ENCODE measurements at places on chromosomes 3 and 15.
A peak's percentile ranks its signal among the peaks of the same experiment; 100 is the strongest.

- H3K36me3 ChIP-seq = no peaks in the 10 kb centered on the region
- H3K27me3 ChIP-seq = no peaks in the 10 kb centered on the region
- peak overlapping the region; percentile 16 for H3K27ac ChIP-seq
Observed at GRCh38 chr3:38472342-38472741, 18.7 kb downstream of the ACVR2B start.

- no peak overlapping the region for H3K4me3 ChIP-seq
- no peaks in the 10 kb centered on the region for H3K36me3 ChIP-seq
- H3K27me3 ChIP-seq = no peaks in the 10 kb centered on the region
- H3K27ac ChIP-seq = no peak overlapping the region
- no peak for DNase-seq
Observed at GRCh38 chr15:39058351-39059131, 493.9 kb upstream of the RASGRP1 start.

GRCh38 chr15:31245135-31245689, 81.4 kb upstream of the KLF13 start:
- H3K4me3 ChIP-seq = no peak overlapping the region
- no peaks in the 10 kb centered on the region for H3K36me3 ChIP-seq
- DNase-seq = no peak
- H3K27ac ChIP-seq = peak overlapping the region; percentile 75

GRCh38 chr3:186251948-186252619, 110.0 kb downstream of the DGKG start:
- H3K27me3 ChIP-seq = peaks cover 32% of the 10 kb centered on the region
- no peak overlapping the region for H3K27ac ChIP-seq
- peaks cover 8% of the 10 kb centered on the region for H3K4me1 ChIP-seq
- H3K4me3 ChIP-seq = no peak overlapping the region
- no peak for DNase-seq

DNA sequence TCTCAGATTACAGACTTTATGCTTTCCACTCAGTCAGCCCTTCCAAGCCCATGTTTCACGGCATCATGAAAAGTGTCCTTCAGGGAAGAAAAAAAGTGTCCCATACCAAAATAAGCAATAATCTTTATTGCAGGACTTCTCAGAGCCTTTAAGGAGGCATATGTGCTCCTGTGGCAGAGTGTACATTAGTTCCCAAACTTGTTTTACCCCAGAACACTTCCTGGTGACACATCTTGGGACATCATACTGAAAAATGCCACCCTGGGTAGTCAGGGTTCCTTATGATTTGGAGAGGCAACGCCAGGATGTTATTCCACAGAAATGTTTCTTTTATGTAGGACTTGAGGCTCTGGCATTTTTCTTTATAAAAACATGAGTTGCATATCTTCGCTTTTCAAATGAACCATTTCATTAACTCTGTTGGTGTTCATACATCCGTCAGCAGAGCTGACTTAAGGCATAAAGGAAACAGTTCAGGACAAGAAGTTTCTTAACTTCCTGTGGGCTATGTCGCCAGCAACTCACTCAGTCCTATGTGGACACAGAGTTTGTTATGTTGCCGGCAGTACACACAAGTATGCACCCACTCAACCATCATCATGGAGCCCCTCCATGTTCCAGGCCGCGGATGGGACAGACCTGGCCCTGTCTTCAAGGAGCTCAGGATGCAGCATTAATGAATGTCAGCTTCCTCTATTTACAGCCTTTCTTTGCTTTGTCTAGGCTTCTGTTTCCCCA, 63.8 kb downstream of the CASR start:
- no peak overlapping the region for H3K27ac ChIP-seq
- DNase-seq = no peak
- H3K27me3 ChIP-seq = peaks cover 11% of the 10 kb centered on the region
- no peak overlapping the region for H3K4me3 ChIP-seq
- H3K4me1 ChIP-seq = peaks cover 3% of the 10 kb centered on the region

DNA sequence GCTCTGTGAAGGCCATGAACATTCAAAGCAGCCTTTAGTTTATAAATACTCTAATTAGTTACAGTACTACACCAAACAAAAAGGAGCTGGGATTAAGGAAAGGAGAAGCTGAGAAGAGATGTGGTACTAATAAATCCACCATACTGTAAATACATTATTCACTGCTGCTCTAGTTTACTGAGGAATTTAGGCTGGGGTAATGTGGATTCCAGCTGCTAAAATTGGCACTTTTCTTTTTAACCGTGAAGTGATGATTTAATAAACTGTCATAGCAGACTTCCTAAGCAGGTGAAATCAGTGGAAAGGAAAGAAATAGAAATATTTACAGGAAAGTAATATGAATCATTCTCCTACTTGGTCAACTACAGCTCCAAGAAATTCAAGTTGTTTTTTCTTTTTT, 88.7 kb downstream of the TFG start:
- no peak overlapping the region for H3K4me3 ChIP-seq
- H3K27me3 ChIP-seq = peaks cover 5% of the 10 kb centered on the region
- H3K27ac ChIP-seq = no peak overlapping the region

DNA sequence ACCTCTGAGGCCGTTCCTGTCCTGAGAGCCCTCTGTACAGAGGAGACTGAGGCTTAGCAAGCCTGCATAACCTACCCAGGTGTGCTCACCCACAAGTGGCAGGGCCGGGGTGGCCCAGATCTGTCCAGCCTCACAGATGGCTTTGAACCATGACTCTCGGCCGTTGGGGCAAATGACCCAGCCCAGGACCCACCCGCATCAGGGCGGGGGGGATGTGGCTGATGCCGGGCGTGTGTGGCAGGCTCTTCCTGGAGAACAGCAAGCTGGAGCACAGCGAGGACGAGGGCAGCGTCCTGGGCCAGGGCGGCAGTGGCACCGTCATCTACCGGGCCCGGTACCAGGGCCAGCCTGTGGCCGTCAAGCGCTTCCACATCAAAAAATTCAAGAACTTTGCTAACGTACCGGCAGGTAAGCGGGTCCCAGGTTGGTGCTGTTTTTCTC, 133.5 kb downstream of the LRRK1 start:
- peaks cover 2% of the 10 kb centered on the region for H3K36me3 ChIP-seq
- no peak overlapping the region for H3K4me3 ChIP-seq
- no peak overlapping the region for H3K27ac ChIP-seq
- peaks cover 7% of the 10 kb centered on the region for H3K27me3 ChIP-seq
- H3K4me1 ChIP-seq = no peaks in the 10 kb centered on the region

DNA sequence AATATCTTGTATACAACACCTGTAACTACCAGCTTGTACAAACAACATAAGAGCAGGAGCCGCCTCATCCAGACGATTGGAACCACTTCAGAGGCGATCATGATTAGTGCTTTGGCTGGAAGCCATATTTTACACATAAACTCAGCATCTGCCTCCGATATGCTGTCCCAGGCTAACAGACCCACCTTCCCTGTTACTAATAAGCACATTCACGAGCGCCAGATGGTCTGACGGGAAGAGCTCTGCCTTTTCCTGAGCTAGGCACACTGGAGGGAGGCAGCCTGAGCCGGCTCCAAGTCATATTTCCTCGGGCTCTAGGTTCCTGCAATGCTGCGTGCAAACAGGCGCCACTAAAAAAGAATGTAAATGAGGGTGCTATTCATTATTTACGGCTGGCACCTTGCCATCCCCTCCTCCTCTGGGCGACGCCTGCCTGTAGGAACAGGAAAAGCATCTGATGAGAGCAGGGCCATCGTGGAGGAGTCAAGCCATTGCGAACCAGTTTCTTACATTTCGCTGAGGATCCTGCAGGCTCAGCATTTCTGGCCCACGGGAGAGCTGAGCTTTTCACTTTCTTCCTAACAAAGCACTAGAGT, 98.2 kb downstream of the ANXA2 start:
- no peaks in the 10 kb centered on the region for H3K4me1 ChIP-seq
- H3K27ac ChIP-seq = no peak overlapping the region
- no peaks in the 10 kb centered on the region for H3K36me3 ChIP-seq
- peaks cover 43% of the 10 kb centered on the region for H3K27me3 ChIP-seq

DNA sequence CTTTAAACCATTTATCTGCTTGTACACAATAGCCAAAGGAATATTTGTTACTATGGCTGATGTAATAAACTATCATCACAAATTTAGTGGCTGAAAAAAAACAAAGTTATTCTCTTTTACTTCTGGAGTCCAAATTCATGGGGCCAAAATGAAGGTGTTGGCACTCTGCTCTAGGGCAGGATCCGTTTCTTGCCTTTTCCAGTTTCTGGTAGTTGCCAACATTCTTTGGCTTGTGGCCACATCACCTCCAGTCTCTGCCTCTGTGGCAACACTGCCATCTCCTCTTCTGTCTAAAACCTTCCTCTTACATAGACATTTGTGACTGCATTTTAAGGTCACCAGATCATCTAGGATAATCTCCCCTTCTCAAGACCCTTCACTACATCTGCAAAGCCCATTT, 27.3 kb downstream of the NIT2 start:
- H3K27me3 ChIP-seq = no peaks in the 10 kb centered on the region
- no peak overlapping the region for H3K27ac ChIP-seq
- H3K4me1 ChIP-seq = peaks cover 2% of the 10 kb centered on the region
- DNase-seq = no peak
- H3K4me3 ChIP-seq = no peak overlapping the region

GRCh38 chr3:72171946-72172345, 387.0 kb upstream of the PROK2 start:
- H3K27me3 ChIP-seq = peaks cover 70% of the 10 kb centered on the region
- H3K4me3 ChIP-seq = no peak overlapping the region
- no peaks in the 10 kb centered on the region for H3K36me3 ChIP-seq
- DNase-seq = no peak
- H3K27ac ChIP-seq = no peak overlapping the region

DNA sequence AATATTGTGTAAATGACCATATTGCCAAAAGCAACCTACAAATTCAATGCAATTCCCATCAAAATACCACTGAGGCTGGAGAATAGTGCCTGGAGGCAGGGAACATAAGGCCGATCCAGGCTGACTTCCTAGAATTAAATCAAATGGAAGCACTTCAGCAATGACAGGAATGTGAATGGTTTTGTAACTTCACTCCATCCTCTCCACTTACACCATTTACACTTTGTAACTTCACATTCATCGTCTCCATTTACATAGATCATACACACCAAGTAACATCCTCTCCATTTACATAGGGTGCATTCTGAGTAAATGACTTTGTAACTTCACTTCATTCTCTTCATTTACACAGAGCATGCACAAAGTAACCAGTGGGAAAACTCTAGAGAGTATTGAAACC, 11.6 kb downstream of the STRIT1 start:
- no peak overlapping the region for H3K27ac ChIP-seq
- H3K36me3 ChIP-seq = no peaks in the 10 kb centered on the region
- H3K4me3 ChIP-seq = no peak overlapping the region
- H3K27me3 ChIP-seq = no peaks in the 10 kb centered on the region

GRCh38 chr3:50289130-50289529, 3.1 kb downstream of the IFRD2 start:
- no peak overlapping the region for H3K4me3 ChIP-seq
- H3K36me3 ChIP-seq = peaks cover 28% of the 10 kb centered on the region

GRCh38 chr15:96339619-96340347, 9.3 kb downstream of the NR2F2 start:
- peaks cover 83% of the 10 kb centered on the region for H3K27me3 ChIP-seq
- no peak overlapping the region for H3K27ac ChIP-seq
- H3K4me1 ChIP-seq = peaks cover 4% of the 10 kb centered on the region
- DNase-seq = no peak
- H3K36me3 ChIP-seq = peaks cover 7% of the 10 kb centered on the region

DNA sequence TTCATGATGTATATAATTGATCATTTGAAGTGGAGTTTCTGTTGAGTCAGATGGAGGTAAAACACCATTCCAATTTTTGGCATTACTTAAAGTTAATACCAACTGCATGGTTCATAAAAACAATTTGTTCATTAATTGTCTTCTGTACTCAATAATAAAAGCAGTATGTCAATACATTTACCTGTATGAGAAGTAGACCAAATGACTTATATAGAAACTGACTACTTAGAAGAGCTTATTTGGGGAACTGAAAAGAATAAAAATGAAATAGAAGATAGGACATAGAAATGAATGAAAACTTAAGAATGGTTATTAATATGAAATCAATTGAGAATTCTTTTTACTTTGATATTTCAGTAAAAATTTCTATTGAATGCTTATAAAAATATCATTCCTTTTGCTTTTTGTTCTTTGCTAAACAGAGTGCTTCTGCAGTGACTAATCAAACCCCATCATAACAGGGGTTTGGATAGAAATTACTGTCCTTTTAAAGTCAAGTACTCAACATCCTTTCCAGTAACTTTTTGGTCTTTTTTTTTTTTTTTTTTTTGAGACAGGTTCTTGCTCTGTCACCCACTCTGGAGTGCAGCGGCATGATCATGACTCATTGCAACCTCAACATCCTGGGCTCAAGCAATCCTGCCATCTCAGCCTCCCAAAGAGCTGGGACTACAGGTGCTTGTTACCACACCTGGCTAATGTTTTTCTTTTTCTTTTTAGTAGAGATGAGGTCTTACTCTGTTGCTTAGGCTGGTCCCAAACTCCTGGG, 6.5 kb upstream of the CRYBG3 start:
- H3K4me3 ChIP-seq = no peak overlapping the region
- H3K36me3 ChIP-seq = no peaks in the 10 kb centered on the region
- H3K4me1 ChIP-seq = peaks cover 4% of the 10 kb centered on the region
- H3K27me3 ChIP-seq = peaks cover 7% of the 10 kb centered on the region
- H3K27ac ChIP-seq = no peak overlapping the region

DNA sequence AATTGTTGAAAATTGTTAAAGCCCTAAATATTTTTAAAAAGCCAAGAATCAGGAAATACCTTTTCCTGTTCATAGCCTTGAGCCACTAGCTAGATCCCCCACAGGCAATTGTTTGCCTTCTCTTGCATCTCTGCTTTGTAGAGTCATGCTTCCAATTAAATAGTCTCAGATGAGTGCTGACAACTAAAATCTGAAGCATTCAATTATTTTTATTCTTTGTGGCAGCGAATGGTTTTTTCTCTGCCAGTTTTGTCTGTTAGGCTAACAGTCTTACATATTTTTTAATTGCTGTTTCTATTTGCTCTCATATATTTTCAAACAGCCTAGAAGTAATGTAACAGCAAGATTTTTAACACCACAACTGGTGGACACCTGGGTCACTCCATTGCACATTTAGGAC, 277.1 kb upstream of the GBE1 start:
- no peaks in the 10 kb centered on the region for H3K36me3 ChIP-seq
- H3K27ac ChIP-seq = no peak overlapping the region
- no peaks in the 10 kb centered on the region for H3K4me1 ChIP-seq
- DNase-seq = no peak

All from effector memory CD8-positive, alpha-beta T cell (primary cell).